ENCODE measurements at places on chromosomes 13 and 19.

- DNase-seq, result no peak
Observed at GRCh38 chr19:51688671-51689571, 4.2 kb upstream of the SPACA6 start.

GRCh38 chr13:35475960-35476943 is at the start of gene MAB21L1:
MAB21L1 (minus strand) TSS chr13:35476689; CDS start chr13:35476138, 551 bp downstream.
- peak; percentile 85 for DNase-seq

DNA sequence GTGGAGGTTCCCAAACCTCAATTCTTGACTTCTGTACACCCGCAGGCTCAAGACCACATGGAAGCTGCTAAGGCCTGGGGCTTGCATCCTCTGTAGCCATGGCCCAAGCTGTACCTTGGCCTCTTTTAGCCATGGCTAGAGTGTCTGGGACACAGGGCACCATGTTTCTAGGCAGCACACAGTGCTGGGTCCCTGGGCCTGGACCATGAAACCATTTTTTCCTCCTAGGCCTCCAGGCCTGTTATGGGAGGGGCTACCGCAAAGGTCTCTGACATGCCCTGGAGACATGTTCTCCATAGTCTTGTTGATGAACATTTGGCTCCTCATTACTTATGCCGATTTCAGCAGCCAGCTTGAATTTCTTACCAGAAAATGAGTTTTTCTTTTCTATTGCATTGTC is 701.4 kb downstream of the FGF9 start:
- no peak for DNase-seq

DNA sequence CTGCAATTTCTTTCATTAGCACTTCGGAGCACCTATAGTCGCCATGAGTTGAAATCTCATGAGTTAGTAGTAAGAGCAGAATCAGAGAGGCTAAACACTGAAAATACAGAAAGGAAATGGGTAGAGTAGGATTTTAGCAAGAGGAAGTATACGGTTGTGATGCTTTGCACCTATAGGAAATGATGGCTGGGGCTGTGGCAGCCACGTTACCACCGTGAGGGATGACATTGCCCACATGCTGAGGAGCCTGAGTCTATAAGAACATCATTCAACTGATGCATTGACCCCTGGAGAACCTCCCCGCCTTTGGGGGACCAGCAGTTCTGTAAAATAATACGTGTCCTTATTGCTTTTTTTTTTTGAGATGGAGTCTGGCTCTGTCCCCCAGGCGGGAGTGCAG is 20.4 kb downstream of the FAM187B start:
- no peak for DNase-seq

GRCh38 chr19:17281391-17282304 is at the start of gene ANKLE1:
ANKLE1 (plus strand) TSS chr19:17281901; CDS start chr19:17281921, 20 bp downstream.
- DNase-seq, result no peak

GRCh38 chr13:30157616-30157993 is 149.7 kb downstream of the KATNAL1 start:
- no peak for DNase-seq

All from NCI-H1417 (cell line).